NCI-H1048 (cell line): ENCODE measurements at places on chromosomes 7 and 10.

GRCh38 chr7:139775829-139776266, 1.9 kb downstream of the HIPK2 start:
- DNase-seq, result peak; percentile 47

GRCh38 chr7:87058744-87059524, 520 bp downstream of the ELAPOR2 start:
- DNase-seq, result no peak

GRCh38 chr10:113480851-113481502, 71.9 kb upstream of the HABP2 start:
- no peak for DNase-seq

DNA sequence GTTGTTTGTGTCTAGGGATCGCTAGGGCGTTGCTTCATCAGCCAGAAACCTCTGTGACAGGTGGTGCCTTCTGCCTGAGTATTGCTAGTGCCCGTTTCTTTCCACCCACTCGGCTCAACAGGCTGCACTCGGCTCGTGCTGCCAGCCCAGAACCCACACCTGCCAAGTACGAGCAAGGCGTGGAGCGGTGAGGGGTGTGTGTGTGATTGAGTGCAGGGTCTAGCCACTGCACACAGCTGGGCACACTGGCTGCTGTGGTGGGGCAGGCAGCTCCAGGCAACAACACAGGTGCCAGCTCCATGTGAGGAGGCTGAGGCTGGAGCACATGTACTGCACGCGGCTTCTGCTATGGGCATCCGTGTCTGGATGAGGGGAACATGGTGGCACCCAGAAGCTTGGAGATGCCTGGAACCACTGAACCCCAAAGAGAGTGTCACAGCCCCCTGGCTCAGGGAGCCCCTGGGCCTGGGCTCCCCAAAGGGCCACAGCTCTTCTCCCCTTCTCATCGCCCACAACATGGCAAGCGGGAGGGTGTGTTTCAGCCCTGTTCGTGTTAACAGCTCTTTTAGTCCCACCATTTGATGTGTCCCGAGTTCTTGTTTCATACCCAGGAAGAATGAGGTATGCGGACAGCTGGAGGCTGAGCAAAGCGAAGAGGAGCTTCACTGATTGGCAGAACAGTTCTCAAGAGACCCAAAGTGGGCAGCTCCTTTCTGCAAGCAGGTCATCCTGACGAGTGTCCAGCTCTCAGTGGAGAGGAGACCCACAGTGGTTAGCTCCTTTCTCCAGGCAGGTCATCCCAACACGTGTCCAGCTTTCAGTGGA, 78.1 kb downstream of the HDAC9 start:
- DNase-seq, result no peak

DNA sequence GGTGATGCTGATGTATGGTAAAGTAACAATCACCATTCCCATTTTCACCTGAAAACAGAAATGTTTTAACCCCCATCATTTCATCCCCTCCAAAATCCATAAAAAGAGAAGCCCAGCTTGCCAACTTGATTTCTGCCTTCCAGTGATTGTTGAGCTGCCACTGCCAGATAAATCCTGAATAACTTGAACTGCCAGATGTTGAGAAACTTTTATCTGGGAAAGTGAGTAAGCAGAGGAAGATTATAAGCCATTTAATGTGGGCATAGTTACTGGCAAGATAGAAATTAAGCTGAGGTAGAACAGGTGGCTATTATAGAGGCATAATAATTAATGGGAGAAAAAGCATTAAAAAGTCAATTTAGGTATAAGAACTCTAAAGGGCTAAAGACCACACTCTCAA, 534.1 kb downstream of the ANKRD7 start:
- no peak for DNase-seq

DNA sequence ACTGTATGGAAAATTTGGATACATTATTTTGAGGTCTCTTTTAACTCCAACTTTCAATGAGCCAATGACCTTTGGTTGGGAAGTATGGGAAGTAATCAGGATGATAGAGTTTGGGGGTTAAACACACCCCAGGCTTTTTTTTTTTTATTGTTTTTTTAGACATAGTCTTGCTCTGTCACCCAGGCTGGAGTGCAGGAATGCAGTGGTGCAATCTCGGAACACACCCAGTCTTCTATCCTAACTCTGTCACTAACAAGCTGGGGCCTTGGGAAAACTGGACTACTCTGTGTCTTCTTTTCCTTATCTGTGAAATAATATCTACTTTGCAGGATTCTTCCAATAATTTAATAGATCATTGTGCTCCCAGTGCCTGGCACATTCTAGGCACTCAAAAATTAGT, 37.6 kb upstream of the AGBL3 start:
- DNase-seq, result no peak

DNA sequence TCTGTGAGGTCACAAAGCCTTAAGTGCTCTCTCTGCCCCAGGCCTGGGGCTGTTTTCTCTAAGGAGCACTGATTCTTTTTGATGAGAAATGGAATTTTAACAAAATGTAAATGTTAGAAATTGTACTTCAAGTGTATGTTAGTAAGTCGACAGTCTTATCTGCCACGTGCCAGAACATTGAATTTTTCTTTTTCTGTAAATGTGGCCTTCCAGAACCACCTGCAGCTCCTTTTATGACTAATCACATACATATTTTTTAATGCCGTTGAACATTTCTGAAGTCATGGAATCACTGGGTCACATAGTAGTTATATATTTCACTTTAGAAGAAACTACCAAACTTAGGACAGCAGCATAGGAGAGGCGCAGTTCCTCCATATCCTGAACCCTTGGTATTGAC, 38.0 kb downstream of the UBE3C start:
- DNase-seq, result no peak

DNA sequence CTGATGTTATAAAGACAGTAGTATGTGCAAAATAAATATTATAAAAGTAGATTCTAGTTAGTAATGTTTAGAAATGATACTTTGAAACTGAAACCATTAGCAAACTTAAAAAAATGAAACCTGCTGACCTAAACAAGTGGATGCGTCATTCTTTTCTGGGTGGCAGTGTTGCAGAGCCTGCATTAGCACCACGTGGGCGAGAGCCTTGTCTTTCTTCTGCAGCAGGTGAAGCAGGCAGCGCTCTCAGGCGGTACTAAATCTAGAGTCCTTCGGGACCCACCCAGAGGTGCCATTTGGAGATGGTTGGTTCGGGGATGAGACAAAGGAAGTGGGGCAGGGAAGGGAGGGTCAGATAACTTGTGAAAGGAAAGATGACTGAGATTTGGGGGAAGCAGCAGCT, 759.1 kb upstream of the IGFBP3 start:
- DNase-seq, result no peak

DNA sequence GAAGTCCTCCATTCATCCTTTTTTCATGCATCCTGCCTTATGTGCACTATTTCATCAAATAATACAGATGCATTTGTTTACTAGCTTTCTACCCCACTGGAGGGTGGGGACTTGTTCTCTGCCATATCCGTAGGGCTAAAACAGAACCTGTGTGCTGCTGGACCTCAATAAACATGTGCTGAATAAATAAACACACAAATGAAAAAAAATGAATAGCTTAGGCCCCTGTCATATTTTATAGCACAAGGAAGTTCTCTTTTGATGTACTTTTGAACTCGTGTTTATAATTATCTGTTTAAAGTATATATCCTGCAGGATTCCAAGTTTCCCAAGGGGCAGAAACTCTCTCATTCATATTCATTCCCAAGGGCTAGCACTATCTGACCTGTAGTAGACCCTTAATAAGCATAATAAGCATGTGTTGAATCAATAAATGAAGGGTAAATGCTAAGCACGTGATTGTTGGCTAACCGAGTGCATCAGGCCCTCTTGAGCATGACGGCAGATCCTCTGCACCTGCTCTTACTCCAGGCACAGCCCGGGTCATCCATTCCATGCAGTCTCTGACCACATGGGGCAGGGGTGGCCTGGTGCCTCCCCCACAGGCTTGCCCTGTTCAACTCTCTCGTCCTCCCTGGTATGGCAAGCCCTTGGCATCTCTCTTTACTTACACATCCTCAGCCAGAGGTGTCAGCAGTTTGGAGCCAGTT, 474.1 kb upstream of the ZMIZ1 start:
- DNase-seq, result no peak

- no peak for DNase-seq
These were observed 37.7 kb downstream of the PRKG1 start for GRCh38 chr10:51112013-51112412.

- no peak for DNase-seq
These were observed 92.5 kb downstream of the CFAP58 start for GRCh38 chr10:104446151-104446550.

- DNase-seq, result no peak
These were observed 75.8 kb downstream of the PODXL start for GRCh38 chr7:131480384-131481315.

GRCh38 chr7:131574741-131575140, 18.3 kb upstream of the PODXL start:
- no peak for DNase-seq
